ENCODE measurements at places on chromosomes 6 and 20.

DNA sequence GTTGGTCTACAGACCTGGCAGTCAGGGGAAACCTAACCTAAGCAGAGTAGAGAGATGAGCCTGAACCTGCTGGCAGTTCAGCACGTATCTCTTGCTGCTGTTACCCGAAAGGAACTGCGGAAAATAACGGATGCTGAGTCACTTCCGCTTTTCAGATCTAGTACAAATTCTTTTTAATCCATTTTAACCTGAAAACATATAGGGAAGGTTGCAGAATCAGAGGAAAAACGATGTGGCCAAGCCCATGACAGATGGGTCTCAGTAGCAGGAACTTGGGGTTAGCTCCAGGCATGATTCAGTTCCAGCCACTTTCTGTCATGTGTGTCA lies 351.9 kb upstream of the PRND start:
- DNase-seq = peak; percentile 29

DNA sequence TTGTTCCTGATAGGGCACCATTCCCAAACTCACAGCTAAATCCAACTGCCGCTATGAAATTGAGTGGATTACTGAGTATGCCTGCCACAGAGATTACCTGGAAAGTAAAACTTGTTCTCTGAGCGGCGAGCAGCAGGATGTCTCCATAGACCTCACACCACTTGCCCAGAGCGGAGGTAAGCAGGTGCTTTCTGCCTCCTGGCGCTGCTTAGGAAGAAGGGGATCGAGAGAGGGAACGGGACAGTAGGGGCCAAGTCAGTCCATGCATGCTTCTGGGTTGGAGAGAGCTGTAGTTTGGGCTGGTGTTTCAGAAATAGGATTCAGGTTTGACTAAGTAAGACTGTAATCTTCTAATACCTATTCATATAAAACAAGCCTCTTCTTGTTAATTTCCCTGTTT lies 63.7 kb downstream of the IGF2R start:
- no peak for DNase-seq

DNA sequence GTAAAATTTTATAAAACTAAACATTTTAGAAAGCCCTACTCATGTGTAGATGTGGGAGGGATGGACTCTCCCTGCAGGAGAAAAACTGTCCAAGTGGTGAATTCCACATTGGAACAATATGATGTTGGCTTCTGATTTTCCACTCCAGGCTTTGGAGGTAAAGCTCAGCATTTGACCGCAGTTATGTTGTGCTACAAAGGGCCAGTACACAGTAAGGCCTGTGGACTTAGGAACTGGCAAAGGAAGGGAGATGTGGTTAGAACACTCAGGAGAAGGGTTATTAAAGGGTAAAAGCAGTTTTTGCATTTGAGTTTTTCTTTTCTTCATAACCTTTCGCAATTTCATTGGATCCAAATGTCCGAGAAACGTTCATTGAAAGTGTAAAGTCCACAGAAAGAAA lies 150.3 kb upstream of the SASH1 start:
- no peak for DNase-seq

DNA sequence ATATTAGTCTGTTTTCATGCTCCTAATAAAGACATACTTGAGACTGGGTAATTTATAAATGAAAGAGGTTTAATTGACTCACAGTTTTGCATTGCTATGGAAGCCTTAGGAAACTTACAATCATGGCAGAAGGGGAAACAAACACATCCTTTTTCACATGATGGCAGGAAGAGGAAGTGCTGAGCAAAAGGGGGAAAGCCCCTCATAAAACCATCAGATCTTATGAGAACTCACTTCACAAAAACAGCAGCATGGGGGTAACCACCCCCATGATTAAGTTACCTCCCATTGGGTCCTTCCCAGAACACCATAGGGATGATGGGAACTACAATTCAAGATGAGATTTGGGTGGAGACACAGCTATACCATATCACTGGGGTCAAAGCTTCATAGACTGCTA lies 254.2 kb downstream of the ERMARD start:
- DNase-seq = no peak

DNA sequence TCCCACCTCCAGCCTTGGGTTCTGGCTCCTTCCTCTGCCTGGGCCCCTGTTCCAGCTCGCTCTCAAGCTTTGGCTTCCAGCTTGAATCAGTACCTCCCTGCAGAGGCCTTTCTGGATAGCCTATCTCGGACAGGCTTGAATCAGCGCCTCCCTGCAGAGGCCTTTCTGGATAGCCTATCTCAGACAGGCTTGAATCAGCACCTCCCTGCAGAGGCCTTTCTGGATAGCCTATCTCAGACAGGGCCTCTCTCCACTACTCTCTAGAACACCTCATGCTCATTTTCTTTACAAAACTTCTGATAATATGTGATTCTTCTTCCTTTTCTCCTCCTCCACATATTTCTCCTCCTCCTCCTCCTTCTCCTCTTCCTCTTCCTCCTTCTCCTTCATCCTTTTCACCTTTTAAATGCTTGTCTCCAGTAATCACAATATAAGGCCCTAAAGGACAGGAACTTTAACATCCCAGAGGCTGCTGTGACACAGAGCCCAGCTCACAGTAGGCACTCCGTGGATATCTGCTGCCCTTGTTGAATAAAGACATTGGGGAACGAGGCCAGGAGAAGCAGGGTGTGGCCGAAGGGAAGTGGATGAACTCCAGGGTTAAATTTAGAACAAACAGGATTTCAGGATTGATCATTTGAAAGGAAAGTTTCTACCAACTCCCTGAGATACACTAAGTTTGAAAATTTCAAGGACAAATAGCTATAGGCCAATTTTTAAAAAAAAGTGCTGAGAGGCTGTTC lies 9.3 kb upstream of the RPS6KA2 start:
- no peak for DNase-seq

GRCh38 chr20:41425180-41425884 lies 58.7 kb upstream of the EMILIN3 start:
- no peak for DNase-seq

DNA sequence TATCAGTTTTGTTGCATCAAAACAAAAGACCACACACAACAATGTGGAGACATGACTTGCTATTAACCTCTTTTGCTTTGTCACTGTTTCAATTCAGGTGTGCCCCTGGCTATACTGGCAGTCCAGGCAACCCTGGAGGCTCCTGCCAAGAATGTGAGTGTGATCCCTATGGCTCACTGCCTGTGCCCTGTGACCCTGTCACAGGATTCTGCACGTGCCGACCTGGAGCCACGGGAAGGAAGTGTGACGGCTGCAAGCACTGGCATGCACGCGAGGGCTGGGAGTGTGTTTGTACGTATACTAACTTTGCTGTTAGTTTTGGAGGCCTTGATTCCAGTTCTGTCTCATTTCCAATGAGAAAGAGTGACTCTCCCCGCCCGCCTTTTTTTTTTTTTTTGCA lies 356.9 kb downstream of the ARHGAP18 start:
- no peak for DNase-seq

- DNase-seq = no peak
Measured at GRCh38 chr6:128508588-128509296, 11.7 kb downstream of the PTPRK start.

DNA sequence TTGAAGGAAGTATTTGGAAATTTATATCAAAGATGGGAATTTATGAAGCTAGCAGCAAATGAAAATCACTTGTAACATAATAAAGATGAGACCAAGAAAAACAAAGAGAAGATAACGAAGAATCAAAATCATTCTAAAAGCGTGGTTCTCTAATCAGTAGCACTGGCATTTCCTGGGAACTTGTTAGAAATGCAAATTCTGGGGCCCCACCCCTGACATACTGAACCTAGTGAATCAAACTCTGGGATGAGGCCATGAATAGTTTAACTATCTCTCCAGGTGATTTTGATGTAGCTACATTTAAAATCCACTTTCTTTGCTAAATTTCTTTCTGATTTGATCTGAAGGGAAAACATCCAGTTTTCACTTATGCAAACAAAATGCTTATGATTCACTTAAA lies 1075.6 kb downstream of the HACE1 start:
- DNase-seq = no peak

- no peak for DNase-seq
Measured at GRCh38 chr6:123808556-123808955, 4.9 kb downstream of the NKAIN2 start.

DNA sequence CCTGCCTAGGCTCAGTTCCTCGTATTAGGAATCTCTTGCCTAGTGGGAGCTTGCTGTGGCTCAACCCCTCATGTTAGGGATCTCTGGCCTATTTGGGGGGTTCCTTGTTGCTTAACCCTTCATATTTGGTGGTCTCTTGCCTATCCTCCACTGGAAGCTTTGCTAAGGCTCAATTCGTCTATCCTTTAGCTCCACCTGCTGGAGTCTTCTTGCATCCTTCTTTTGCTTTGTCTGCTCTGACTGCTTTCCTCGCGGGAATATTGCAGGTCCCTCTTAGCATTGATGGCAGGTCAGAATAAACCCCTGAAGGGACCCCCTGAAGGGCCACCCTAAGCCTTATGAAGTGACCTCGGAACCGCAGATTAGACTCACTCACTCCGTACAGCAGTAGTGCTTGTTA lies 203.0 kb upstream of the TBX18 start:
- DNase-seq = no peak

DNA sequence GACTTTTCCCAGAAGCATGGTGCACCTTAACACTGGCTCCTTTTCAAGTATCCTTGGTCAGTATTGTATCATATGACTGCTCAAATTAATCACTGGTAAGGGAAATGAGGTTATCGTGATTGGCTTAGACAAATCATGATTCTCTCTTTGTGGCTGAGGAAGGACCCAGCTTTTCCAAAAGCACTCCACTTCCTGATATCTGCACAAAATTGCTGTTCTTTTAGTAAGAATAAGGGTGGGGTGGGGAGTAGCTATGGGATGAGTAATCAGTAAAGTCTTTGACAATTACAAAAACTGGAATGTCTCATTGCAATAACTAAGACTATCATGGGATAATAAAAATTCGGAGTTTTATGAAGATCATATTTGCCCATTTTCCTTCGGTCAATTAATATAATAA lies 9.0 kb upstream of the RIPPLY2 start:
- no peak for DNase-seq

GRCh38 chr20:62365814-62366369 lies 1.2 kb downstream of the LAMA5 start:
- DNase-seq = no peak

GRCh38 chr6:53458105-53458866 lies 86.6 kb downstream of the GCLC start:
- DNase-seq = no peak

DNA sequence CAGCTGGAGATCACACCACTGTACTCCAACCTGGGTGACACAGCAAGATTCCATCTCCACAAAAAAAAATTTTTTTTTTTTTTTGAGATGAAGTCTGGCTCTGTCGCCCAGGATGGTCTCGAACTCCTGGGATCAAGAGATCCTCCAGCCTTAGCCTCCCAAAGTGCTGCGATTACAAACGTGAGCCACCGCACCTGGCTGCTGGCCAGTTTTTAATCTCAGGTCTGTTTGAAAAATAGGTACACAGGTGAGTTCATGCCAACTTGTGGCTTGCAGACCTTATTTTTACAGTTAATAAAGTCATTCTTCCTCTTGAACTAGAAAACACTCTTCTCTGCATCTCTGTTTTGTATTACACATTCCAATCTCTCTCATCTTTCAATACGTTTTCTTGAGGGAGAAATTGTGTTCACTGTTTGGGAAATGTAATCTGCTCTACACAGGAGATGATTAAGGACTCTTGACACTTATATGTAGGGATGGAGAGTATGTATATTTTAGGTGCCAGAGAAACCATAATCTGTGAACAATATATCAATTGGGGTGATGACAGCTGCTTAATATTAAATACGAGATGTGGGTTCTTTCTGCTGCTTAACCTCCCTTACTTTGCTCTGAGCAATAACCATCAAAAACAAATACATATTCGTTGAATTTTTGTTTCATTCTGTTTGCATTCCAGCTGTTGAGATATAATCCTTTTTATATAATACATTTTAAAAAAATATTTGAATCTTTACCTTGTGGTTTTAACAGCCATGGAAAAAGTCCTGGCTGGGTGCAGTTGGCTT lies 17.7 kb upstream of the RIPOR3 start:
- DNase-seq = no peak

DNA sequence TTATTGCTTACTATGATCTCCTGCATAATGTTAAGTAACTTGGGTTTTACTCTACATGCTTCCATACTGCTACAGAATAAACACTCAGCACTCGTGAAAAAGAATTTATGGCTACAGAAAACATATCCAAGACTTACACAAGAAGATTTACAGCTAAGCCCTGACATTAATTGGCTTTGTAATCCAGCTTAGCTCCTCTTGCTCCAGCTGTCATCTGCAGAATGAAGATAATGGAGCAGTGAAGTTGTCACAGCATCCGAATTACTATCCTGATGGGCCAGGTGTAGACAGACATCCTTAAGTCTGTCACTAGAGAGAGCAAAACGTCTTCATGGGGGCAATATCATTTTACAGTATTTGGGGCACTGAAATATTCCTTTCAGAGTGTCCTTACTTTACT lies 155.3 kb downstream of the PRKN start:
- DNase-seq = no peak

GRCh38 chr6:2450546-2450945 lies 205.1 kb upstream of the GMDS start:
- no peak for DNase-seq

DNA sequence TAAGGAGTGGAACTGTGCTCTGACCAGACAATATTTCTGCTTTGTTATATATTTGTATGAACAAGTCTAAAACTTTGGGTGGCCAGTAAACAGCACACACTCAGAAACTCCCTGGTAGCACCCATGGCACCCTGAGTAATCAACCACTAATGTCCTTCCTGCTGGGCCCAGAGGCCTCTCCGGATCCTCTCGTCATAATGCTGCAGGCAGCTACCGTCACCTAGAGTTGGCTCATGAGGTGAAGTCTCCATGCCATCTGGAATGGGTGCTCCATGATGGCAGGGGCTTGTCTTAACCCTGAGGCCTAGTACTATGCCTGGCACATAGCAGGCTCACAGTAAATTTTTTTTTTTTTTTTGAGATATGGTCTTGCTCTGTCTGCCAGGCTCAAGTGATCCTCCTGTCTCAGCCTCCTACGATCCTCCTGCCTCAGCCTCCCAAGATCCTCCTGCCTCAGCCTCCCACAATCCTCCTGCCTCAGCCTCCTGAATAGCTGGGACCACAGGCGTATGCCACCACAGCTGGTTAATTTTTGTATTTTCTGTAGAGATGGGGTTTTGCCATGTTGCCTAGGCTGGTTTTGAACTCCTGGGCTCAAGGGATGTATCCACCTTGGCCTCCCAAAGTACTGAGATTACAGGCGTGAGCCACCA lies 3.0 kb upstream of the SDCBP2 start:
- no peak for DNase-seq

GRCh38 chr6:139943391-139943790 lies 568.9 kb upstream of the CITED2 start:
- DNase-seq = no peak

DNA sequence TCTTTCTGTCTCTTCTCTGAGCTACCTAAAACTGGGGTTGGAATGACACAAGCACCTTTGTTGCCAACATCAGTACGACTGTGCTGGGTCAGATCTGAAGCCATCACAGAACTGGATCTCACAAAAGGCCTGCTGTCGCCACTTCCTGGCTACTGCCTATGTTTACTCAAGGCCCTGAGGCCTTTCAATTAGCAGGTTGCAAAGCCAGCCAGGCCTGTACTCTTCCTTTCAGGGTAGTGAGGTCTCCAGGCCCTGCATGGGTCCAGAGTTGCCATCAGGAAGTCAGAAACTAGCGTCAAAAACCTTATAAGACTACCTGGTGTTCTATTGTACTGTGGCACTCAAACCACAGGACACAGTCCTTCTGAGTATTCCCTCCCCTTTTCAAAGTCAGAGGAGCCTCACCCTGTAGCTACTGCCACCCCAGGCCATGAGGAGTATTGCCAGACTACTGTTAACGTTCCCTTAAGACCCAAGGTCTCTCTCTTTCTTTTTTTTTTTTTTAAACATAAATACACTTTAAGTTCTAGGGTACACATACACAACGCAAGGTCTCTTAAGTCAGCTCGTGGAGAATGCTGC lies 937.4 kb upstream of the GJE1 start:
- DNase-seq = no peak

- DNase-seq = no peak
Measured at GRCh38 chr6:138601128-138601527, 101.8 kb upstream of the NHSL1 start.
